NAMALWA (cell line): ENCODE measurements at places on chromosomes 3 and 15.
A peak's percentile ranks its signal among the peaks of the same experiment; 100 is the strongest.

GRCh38 chr3:18648159-18648558 lies 223.0 kb upstream of the SATB1 start:
- DNase-seq: no peak

- no peak for DNase-seq
These were observed 32.2 kb downstream of the SLC24A1 start for GRCh38 chr15:65653801-65654521.

GRCh38 chr3:41600616-41601015 lies 361.3 kb downstream of the ULK4 start:
- DNase-seq: no peak

DNA sequence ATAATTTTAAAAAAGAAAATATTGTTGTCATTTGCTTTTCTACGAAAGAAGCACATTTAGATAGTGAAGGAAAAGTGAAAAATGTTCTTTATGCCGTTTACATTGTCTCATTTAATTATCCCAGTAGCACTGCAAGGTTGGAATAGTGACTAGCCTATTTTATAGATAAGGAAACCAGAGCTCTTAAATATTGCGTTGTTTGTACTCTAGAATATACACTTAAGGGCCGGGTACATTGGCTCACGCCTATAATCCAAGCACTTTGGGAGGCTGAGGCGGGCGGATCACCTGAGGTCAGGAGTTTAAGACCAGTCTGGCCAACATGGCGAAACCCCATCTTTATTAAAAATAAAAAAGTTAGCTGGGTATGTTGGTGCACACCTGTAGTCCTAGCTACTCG lies 127.5 kb downstream of the FNDC3B start:
- DNase-seq: no peak

- no peak for DNase-seq
These were observed 47.3 kb downstream of the TRIM42 start for GRCh38 chr3:140724856-140725812.

DNA sequence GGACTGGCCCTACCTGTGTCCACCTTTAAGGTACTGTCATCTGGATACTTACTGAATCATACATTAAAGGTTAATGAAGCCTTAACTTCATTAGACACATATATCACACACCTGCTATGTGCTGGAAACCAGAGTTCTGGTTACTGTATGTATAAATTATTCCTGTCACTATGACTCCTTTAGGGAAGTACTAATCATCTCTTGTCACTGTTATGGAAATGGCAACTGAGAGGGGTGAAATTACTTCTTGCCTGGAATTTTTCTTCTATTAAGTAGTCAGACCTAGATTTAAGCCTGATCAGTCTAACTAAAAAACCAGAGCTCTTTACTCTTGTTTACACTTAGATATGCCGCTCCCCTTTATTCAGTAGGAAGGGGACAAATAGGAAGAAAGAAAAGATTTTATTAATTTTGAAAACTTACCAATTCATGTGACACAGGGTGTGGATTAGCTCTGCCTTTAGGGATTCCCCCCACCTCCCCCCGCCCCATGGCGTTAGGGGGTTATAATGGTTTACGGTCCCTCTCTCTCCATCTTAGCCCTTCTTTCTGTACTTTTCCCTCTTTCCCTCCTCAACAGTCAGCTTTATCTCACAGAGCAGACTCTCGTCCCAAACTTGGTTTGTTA lies 152.5 kb downstream of the KLHL25 start:
- DNase-seq: no peak

GRCh38 chr15:41772720-41773331 lies 1.5 kb upstream of the MAPKBP1 start:
- peak; percentile 90 for DNase-seq

DNA sequence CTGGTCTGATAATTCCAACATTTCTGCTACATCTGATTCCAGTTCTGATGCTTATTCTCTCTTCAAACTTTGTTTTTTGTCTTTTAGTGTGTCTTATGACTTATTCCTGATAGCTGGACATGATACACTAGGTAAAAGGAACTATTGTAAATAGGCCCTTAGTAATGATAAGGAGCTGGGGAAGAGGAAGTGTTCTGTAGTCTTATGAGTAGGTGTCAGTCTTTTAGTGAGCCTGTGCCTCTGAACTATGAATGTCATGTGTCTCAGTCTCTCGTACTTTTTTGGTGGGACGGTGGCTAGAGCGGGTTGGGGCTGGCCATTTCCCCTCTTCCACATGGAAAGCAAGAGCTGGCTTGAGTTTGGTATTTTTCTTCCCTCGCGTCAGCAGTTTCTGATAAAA lies 41.2 kb downstream of the PCCB start:
- no peak for DNase-seq

GRCh38 chr3:69252141-69252540 lies 129.7 kb upstream of the LMOD3 start:
- no peak for DNase-seq

DNA sequence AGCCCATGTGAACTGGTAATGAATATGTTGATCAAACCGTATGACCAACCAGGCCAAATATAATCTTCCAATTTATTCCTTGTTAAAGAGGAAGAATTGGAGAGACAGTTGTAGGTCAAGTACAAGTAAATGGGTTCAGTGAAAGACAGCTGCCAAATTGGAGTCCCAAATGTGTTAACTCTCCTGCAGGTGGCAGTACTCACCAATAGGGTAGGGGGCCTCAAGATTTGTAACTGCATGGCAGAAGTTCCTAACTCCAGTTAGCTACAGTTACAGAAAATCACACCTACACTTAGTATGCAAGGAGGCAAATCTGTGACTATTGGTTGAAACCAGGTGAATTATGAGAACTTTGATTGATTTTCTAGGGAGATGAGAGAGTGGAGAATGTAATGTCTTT lies 278.0 kb downstream of the ZBBX start:
- DNase-seq: peak; percentile 44
